ENCODE measurements at places on chromosomes 12 and 14.

DNA sequence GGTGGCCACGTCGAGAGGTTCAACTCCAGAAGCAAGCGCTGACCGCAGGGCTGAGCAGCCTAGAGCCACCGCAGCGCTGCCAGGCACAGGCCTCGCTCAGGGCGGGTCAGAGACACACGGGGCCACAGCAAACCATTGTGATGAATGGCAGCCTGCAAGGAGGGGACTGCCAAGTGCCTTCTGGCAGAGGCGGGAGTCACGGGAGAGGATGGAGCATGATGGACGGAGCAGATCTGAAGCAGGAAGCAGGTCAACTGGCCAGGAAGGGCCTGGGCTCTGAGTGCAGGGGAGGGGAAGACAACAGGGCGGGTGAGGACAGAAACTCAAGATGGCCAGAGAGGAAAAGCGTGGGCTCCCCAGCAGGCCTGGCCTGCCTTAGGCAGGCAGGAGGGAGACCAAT is 49.8 kb downstream of the CDC42BPB start:
- DNase-seq: no peak

GRCh38 chr12:16454481-16454880 is 107.0 kb downstream of the MGST1 start:
- DNase-seq: no peak

- peak; percentile 11 for DNase-seq
Observed at GRCh38 chr12:32399370-32400113, at the start of gene FGD4. TSS of gene FGD4 (plus strand) at chr12:32399558.

- DNase-seq: no peak
Observed at GRCh38 chr12:109900752-109901580, 892 bp downstream of the TCHP start.

- no peak for DNase-seq
Observed at GRCh38 chr12:128690641-128691040, 133.1 kb downstream of the SLC15A4 start.

DNA sequence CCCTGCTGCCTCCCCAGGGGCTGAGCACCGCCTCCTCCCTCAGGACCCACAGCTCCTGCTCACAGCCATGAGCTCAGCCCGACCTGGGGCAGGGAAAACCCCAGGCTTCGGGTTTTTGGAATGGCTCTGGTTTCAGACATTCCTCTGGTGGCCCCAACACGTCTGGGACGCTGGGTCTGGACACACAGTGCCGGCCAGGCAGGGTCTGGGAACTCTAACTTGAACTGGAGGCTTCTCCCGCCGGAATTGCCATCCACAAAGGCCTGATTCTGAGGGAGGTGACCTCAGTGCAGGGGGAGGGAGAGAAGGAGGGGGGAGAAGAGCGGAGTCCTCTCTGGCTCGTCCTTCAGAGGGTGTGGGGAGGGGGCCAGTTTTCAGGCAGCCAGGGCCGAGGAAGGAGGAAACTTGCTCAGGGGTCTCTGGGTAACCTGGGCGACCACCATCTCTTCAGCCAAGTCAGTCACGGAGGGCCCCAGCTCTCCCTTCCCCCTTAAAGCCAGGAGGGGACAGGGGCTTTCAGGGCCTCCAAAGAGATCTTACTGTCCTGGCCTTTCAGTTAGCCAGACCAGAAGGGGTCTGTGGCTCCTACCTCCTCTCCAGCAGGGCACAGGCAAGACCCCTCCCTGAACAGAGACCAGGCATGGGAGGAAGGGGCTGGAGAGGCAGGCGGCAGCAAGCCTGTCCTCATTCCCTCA is 19.4 kb downstream of the NCKAP5L start:
- DNase-seq: no peak

DNA sequence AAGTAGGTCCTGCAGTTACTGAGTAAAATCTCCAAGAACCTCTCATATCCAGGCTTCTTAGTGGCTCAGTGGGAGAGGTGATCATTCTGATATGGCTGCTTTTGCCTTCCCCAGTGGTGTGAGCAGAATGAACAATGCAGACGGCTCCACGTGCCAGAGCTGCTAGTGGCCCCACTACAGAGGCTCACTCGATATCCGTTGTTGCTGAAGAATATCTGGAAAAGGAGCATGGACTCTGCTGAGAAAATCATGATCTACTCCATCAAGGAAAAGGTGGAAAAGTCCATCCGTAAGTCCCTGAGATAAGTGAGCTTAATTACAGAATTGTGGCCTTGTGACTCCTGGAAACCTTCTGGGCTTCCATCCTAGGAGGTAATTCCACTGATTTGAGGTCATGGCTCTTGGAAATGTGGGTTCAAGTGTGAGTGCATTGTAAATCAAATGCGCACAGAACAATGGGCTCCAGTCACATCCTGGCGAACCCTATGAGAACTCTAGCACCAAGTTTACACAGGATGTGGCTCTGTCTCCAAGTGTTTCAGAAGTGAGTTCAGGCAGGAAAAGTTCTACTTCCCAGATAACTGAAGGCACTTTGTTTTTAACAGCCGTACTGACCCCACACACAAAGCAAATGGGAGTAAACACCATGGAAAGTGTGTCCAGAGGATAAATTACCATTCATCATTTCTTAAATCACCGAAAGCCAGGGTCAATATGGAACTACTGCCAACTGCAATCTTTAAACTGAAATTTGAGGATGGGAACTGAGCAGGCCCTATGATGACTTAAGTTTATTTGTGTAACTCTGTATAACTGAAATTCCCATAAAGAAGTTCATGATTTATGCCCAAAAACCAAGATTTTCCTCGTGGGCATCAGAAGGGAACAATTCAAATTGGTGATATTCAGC is 51.4 kb downstream of the PLEKHG7 start:
- DNase-seq: no peak

- no peak for DNase-seq
Observed at GRCh38 chr12:109967383-109968031, 28.7 kb downstream of the GIT2 start.
